ENCODE measurements at places on chromosomes 3 and 15. TPM values are rescaled to one million over a fixed set of nuclear protein-coding genes. Genes with fewer than 3 reads are reported as not detected.
A peak's percentile ranks its signal among the peaks of the same experiment; 100 is the strongest.

PIGX gene
- 19.6 TPM for total RNA-seq

CLDN1 gene
- 86.0 TPM for total RNA-seq

MYRIP gene
- 6.6 TPM for total RNA-seq

CLDN18 gene
- total RNA-seq, result not detected

SNTN gene
- not detected for total RNA-seq

FSIP1 gene
- total RNA-seq, result 2.4 TPM

GRCh38 chr3:86965166-86965565, 25.8 kb downstream of the VGLL3 start:
- no peaks in the 10 kb centered on the region for H3K36me3 ChIP-seq
- H3K4me1 ChIP-seq, result no peaks in the 10 kb centered on the region
- DNase-seq, result no peak
- no peak overlapping the region for H3K27ac ChIP-seq

DNA sequence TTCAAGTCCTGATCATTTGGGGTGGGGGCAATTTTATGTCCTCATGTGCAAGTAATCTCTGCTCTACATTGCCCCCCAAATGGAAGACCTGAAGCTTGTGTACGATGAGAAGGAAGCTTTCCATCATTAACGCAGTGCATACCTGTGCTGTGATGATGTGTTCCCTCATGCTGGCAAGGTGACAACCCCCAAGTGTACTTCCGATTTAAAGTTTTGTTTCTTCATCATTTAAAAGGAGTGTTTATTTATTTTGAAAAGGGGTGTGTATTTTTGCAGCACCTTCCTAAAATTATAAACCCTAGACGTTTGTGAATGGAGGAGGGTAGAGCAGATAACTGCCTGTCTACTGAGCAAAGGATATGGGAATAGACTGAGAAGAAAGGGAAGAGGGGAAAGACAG, 45.3 kb downstream of the C2CD4A start:
- H3K4me3 ChIP-seq, result no peak overlapping the region
- no peak overlapping the region for H3K27ac ChIP-seq
- no peaks in the 10 kb centered on the region for H3K27me3 ChIP-seq
- H3K36me3 ChIP-seq, result no peaks in the 10 kb centered on the region

DNA sequence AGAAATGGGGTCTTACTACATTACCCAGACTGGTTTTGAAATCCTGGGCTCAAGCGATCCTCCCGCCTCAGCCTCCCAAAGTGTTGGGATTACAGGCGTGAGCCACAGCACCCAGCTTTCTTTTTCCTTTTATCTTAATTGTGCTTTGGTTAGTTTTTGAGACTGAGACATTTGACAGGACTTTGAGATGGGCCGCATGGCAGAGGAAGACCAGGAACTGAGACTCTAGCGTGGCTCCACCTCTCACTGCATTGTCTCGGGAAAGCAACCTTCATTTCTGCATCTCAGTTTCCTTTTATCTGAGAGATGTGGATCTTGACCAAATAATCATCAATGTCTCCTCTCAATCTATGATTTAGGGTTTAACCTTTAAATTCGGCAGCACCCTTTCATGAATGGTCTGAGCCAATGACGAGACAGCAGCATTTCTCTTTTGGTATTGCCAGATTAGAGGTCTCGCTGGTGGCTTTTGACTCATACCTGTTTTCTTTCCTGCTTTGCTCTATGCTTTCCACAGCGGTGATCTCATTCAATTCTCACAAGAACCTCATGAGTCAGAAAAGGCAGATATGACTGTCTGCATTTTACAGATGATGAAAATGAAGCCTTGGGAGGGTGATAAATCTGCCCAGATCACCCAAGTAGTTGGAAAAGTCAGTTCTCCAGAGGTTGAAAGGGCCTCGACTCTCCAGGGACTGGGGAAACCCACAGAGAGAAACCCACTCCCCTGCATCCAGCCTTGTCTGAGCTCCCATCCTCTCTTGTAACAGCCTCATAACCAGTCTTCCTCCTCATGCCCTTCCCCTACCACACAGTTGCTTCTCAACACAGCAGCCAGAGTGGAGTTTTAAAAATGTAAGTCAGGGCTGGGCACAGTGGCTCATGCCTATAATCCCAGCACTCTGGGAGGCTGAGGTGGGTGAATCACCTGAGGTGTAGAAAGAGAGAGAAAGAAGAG, 84.8 kb upstream of the FOXB1 start:
- H3K36me3 ChIP-seq, result no peaks in the 10 kb centered on the region
- no peak overlapping the region for H3K4me3 ChIP-seq
- no peaks in the 10 kb centered on the region for H3K4me1 ChIP-seq
- no peak overlapping the region for H3K27ac ChIP-seq
- no peak for DNase-seq

GRCh38 chr3:66029443-66029842, 9.3 kb downstream of the MAGI1 start:
- H3K27me3 ChIP-seq, result no peaks in the 10 kb centered on the region
- H3K36me3 ChIP-seq, result no peaks in the 10 kb centered on the region
- H3K4me3 ChIP-seq, result no peak overlapping the region
- no peak for DNase-seq

DNA sequence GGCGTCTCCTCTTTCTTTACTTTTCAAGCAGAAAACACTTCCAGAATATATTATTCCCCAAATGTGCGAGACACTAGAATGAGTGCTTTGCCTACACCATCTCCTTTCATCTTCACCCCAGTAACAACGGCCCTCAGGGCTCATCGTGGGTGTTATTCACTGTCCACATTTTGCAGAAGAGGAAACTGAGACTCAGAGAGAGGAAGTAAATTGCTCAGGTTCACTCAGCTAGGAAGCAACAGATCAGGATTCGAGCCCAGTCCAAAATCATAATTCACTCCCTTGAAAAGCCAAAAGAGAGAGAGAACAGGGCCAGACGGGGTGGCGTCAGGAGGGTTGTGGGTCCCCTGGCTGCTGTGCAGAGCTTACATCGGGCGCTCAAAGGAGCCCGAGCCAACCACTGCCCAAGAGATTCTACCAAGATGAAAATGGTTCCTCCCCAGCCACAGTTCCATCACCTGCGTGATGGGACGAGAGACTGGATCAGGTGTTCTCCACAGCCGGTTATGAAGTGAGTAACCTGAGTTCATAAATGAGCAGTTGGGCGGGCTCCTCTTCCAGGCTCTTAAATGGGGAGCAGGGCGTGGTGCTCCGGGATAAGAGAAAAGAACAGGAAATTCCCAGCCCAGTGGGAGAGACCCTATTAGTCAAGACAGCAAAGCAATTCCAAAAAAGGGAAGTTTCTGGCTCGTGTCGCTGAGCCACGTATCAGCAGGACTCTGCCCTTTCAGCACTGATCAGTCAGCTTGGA, 48.6 kb upstream of the FLNB start:
- peak; percentile 48 for DNase-seq
- H3K36me3 ChIP-seq, result no peaks in the 10 kb centered on the region
- H3K27ac ChIP-seq, result peak overlapping the region; percentile 41
- H3K4me1 ChIP-seq, result peaks cover 14% of the 10 kb centered on the region
- no peak overlapping the region for H3K4me3 ChIP-seq

DNA sequence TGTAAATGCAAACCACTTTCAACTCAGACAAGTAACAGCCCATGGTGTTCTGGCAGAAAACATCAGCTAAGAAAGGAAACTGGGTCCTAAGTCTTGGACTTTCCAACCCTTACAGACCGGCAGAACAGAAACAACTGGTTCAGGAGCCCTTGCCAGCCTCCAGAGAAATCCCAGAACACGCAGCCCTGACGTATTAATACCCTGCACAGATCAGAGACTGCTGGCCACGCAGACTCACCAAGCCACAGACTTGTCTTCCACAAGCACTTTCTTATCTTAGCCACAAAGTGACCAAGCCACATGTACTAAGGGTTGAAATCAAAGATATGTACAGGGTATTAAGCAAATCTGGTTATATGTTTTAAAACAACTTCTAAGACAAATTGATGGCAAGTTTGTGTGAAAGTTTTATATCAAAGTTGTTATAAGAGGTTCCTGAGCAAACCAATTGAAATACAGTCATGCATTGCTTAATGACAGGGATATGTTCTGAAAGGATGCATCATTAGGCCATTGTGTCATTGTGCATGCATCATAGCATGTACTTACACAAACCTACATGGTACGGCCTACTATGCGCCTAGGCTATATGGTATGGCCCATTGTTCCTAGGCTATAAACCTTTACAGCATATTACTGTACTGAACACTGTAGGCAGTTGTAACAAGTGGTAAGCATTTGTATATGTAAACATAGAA, 36.8 kb downstream of the BTD start:
- H3K27me3 ChIP-seq, result no peaks in the 10 kb centered on the region
- H3K4me3 ChIP-seq, result no peak overlapping the region
- DNase-seq, result no peak
- no peaks in the 10 kb centered on the region for H3K4me1 ChIP-seq
- no peak overlapping the region for H3K27ac ChIP-seq

DNA sequence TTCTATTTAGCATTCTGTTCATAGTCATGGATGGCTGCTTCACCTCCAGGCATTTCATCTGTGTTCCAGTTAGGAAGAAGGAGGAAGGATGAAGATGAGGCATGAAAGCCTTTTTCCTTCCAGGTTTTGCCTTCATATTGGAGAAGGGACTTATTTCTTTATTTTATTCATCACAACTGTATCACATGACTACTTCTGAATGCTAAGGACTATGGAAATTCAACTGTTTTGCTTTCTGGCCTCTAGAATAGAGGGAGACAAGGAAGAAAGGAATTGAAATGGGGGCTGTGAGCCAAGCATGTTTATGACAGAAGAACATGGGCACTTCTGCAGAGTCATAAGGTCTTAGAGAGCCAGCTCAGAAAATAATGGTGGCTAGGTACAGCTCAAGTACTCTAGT, 10.4 kb downstream of the TMEM266 start:
- DNase-seq, result no peak
- H3K4me3 ChIP-seq, result no peak overlapping the region
- H3K27me3 ChIP-seq, result no peaks in the 10 kb centered on the region
- no peaks in the 10 kb centered on the region for H3K36me3 ChIP-seq

- no peaks in the 10 kb centered on the region for H3K4me1 ChIP-seq
- no peaks in the 10 kb centered on the region for H3K27me3 ChIP-seq
- no peak for DNase-seq
- H3K4me3 ChIP-seq, result no peak overlapping the region
Measured at GRCh38 chr3:103767635-103768034, 1332.8 kb downstream of the ZPLD1 start.

DNA sequence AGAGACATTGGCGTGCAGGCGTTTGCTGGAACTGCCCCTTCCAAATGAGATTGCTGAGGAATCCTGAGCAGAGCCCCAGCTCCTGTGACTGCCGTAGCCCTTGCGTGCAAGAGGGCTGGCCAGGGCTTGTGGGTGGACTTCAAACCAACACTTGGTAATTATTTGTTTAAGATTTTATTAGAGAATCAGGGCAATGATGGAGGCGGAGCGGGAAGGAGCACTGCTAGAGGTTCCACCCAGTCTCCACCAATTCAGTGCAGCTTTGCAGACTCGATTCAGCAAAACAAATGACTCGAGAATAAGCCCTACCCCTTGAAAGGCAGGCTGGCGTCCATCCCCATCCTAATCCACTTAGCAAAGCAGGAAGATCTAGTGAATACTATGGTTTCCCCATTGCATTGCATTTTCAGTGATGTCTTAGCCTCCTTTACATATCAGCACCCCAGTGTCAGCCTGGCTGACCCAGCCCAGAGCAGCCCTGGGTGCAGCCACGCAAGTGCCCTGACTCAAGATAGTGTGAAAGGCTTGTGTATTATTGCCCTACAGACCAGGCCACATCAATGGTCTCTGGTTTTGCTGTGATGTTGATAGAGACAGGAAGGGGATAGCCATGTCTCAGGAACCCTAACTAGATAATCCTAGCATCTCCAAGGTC, 26.0 kb downstream of the GLDN start:
- no peaks in the 10 kb centered on the region for H3K4me1 ChIP-seq
- H3K27ac ChIP-seq, result no peak overlapping the region
- no peaks in the 10 kb centered on the region for H3K36me3 ChIP-seq
- no peak for DNase-seq
- no peak overlapping the region for H3K4me3 ChIP-seq

DNA sequence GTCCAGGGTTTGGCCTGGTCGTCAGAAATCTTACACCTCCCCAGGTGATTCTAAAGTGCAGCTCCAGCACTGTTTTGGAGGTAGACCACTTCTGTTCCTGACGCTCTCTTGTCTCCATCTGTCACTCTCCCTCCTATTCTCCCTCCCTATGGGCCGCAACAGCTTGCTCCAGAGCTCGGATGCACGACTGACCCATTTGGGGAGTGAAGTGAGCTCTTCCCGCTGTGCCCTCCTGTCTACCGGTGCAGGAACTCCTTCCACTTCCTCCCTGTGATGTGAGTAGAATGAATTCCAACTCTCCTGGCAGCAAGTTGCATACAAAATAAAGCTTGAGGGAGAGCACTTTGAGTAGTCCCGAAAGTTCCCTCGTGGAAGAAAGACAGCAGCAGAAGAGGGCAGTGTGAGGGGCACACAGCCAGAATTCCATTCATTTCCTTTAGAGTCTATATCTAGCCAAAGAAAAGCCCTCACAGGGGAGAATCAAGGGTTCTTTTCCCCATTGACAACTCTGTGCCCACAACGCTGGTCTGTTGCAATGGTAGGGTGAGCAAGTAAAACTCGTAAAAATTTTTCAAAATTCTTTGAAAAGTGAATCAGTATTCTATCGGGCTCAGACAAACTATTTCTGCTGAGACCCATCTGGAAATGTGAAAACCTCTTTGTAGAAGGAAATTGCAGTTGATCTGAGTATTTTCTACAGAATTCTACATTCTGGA, 39.9 kb upstream of the BDH1 start:
- DNase-seq, result no peak
- H3K27ac ChIP-seq, result no peak overlapping the region
- H3K27me3 ChIP-seq, result no peaks in the 10 kb centered on the region
- no peaks in the 10 kb centered on the region for H3K4me1 ChIP-seq

GRCh38 chr3:85251766-85252165, 293.0 kb downstream of the CADM2 start:
- no peaks in the 10 kb centered on the region for H3K4me1 ChIP-seq
- H3K36me3 ChIP-seq, result no peaks in the 10 kb centered on the region
- no peaks in the 10 kb centered on the region for H3K27me3 ChIP-seq
- no peak for DNase-seq
- no peak overlapping the region for H3K4me3 ChIP-seq

- no peak overlapping the region for H3K4me3 ChIP-seq
- no peak overlapping the region for H3K27ac ChIP-seq
- no peaks in the 10 kb centered on the region for H3K4me1 ChIP-seq
- H3K27me3 ChIP-seq, result no peaks in the 10 kb centered on the region
- no peaks in the 10 kb centered on the region for H3K36me3 ChIP-seq
Measured at GRCh38 chr3:66889750-66890494, 108.2 kb upstream of the KBTBD8 start.

DNA sequence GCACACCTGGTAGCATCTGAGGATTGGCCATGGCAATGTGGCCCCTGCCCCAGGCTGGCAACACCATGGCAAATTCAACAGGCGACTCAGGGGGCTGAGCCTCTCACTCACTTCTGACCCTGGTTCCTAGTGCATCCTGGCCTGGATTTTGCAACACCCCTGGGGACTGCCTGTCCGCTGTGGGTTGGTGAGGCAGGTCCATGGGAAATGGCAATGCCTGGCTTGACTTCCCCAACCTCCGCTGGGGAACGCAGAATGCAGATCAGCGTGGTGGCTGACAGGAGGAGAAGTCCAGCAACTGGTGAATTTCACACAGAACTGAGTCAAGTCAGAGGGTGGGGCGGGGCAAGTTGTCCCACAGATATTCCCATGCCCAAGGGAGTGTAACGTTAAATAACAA, 3.9 kb upstream of the PSTPIP1 start:
- H3K27ac ChIP-seq, result no peak overlapping the region
- no peak for DNase-seq
- no peaks in the 10 kb centered on the region for H3K27me3 ChIP-seq
